Activated naive CD4-positive, alpha-beta T cell treated with anti-CD3 and anti-CD28 coated beads, Interleukin-2, amount 10 ng/mL, durations not matched to agents 7 days and 5 days (primary cell): ENCODE measurements at places on chromosomes 7 and 10.

DNA sequence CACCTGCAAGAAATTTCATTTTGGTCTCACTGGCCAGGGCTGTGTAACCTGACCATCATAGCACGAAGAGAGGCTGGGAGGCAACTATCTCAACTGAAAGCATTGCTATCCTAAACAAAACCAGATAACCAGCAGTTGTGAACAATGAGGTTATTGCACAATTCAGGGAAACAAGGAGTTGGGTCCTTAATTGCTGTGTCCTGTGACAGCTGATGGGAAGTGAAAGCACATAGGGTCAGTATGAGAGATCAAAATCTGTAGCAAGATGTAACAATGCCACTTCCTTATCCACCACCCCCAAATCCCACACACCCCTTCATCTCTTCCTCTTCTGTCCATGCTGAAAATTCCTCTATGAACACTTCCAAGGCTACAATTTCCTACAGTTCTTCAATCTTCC, 80.2 kb downstream of the HTR7 start:
- DNase-seq, result no peak

DNA sequence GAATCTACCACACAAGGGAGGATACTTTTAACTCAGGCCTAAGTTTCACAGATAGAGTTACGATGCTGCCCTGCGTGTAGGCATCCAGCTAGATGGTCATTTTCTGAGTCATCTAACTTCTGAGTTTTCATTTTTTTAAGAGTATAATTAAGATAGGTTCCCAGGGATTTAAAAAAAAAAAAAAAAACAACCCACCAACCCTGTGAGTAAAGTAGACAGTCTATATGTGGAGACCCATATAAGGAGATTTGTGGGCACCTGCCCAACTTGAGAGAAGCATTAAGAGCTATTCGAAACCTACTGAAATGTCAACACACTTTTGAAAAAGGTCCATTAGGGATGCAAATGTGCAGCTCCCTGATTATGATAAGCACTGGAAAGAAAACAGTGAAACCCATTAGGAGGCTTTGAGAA, 257.3 kb downstream of the TRIL start:
- DNase-seq, result no peak

DNA sequence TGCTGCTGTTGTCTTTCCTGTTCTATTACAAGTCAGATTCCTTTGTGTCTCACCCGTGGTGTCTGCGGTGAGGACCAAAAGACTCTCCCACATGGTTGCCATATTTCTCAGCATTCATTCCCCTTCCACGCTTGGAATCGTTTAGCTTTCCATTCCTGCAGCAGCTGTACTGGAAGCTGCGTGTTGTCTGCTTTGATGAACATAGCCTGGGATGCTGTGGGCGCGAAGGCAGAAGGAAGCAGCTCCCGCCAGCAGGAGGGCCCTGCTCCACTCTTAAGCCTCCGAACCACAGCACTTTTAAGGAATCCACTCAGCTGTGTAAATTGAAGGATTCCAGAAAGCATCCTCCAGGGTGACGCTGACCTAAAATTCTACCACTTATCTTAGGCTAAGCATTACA, 303.6 kb upstream of the PITRM1 start:
- DNase-seq, result no peak

DNA sequence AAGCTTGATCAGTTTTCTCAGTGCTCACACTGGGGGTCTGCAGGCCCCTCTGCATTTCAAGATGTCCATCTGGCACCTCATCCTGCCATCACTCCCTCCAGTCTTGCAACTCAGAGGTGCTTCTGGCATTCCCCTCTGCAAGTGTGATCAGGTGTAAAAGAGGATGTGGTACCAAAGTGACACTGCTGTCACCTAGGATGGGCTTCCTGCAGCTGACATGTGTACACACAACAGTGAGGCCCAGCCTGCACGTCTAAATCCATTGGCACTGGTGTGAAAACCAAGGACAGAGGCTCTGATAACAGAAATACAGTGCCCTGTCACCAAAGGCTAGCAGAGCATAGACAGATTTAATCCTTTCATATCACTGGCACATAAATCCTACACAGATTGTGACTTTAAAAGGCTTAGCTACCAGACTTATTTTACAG, 162.5 kb upstream of the CELF2 start:
- no peak for DNase-seq

GRCh38 chr10:114081911-114082583, 38.4 kb downstream of the ADRB1 start:
- no peak for DNase-seq

DNA sequence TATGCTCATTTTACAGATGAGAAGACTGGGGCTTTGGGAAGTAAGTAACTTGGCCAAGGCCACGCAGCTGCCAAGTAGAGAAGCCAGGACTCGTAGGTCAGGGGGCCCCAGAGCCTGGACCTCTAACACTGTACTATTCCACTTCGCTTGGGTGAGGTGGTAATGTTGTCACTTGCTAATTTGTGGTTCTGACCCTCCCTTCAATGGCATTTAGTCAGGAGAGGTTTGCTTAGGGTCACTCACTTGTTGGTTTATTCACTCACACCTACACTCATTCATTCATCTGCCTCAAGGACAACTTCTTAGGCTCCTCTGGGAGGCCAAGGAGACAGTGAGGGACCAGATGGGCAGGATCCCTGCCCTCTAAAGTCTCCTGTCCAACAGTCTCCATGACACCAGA, 21.3 kb downstream of the BTBD16 start:
- no peak for DNase-seq

GRCh38 chr7:155173905-155174304, 103.8 kb downstream of the HTR5A start:
- DNase-seq, result no peak

- no peak for DNase-seq
Observed at GRCh38 chr10:11706895-11707567, 35.2 kb upstream of the ECHDC3 start.

- no peak for DNase-seq
Observed at GRCh38 chr7:95478272-95479037, 7.3 kb upstream of the ASB4 start.

DNA sequence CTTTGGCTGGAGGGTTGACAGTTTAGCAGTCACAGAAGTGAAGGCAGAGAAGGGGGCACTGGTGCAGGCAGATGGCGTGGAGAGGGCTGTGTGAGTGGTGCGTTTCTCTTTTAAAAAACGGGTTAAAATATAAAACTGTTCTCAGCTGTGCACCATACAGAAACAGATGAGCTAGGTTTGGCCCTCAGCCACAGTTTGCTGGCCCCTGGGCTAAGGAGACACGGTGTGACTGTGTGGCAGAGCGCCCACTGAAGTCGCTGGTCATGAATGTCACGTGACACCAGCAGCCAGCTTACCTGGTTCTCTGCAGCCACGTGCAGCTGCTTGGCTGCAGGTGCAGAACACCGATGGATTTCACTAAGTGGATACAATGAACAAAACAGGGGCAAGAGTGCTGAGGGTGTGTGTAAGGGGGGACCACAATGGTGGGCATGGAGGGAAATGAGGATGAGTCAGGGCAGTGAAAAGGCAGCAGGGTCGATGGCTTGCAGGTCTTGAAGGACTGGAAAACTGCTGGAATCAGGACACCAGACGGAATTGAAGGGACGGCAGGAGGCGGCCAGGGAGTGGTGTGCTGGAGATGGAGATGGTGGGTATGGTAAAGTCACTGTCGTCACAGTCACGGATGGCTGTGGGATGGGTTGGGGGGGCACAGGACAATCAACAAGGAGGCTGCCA, 7.4 kb downstream of the ZNF746 start:
- no peak for DNase-seq

- no peak for DNase-seq
Observed at GRCh38 chr10:21095494-21096055, 198.5 kb upstream of the NEBL start.

GRCh38 chr7:132004529-132004928, 448.1 kb upstream of the PODXL start:
- DNase-seq, result no peak

- no peak for DNase-seq
Observed at GRCh38 chr10:96153070-96153469, 23.0 kb downstream of the ZNF518A start.

DNA sequence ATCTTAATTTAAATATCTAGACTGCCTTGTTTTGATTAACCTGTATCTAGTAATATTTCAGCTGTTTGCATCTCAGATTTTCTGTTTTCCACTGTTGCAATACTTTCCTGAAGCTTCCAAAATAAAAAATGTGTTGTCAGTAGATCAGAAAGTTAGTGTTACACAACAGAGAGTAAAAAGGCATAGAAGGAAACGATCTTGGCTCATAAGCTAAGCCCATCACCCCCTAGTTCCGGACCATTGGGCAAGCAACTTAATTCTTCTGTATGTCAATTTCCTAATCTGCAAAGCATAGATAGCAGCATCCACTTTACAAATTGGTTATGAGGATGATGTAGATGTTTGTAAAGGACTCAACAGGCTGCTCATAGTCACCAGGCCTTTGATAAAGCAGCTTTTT, 4.4 kb downstream of the PON3 start:
- no peak for DNase-seq

DNA sequence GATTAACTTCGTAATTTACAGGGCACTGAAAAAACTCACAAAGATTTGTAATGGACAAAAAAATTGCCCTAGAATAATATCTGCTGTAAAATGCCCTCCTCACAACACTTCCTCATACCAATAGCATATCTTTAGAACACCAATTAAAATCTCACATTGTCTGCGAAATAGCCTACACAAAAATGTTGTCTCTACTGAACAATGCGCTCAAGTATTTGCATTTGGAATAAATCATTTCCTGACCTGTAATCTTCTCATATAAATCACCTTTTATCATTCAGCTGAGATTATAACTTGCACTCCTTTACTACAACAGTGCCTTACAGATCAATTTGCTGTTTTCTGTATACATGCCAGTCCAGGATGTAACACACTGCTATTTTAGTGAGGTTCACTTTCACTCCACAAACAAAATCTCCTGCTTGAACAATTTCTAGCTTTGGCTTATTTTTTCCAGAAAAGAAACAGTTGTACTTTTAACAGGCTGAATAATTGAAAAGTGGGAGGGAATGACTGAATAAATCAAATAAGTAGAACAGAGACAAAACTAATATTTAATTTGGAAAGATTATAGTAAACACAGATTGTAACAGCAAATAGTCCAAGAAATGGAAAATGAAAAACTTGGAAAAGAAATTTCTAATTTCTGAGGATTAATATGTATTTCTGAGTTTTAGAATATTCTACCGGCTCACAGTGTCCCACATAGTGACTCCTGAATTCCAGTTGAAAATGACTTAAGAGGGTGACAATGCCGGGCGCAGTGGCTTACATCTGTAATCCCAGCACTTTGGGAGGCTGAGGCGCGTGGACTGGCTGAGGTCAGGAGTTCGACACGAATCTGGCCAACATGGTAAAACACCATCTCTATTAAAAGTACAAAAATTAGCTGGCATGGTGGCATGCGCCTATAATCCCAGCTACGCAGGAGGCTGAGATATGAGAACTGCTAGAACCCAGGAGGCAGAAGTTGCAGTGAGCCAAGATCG, 30.6 kb downstream of the JMJD1C start:
- no peak for DNase-seq

DNA sequence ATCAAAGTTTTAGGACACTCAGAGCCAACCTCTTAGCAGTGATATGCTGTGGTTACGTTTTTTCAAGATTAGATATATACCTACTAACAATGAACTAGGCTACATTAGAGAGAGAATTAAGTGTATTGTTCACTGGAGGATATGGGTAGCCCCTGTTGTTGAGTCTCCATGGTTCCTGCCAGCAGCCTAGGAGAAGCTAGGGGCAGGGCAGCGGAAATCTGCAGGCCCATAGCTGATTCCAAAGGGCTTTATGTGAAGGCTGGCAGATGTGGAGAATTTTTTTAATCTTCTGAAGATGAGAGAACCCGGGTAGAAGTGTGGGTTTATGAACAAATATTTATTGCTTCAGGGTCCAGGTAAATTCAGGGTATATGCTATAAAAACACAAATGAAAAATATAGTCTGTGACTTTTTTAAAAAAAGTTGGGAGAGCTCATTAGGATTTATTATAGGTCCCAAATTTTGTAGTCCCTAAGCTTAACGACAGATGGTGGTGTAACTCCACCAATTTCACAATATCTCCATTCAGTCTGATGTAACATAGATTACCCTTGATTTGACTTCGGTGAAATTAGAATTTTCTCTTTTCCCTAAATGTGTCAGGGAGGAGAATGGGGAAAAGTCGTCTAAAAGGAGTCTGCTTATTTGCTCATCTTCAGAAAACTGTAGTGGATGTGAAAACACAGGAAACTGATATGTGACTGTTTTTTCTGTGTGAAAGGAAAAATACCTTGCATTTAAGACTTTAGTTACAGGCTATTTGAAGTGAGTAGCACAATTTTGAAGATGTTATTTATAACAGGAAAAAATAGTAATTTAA, 163.0 kb upstream of the PPP1R3A start:
- no peak for DNase-seq

DNA sequence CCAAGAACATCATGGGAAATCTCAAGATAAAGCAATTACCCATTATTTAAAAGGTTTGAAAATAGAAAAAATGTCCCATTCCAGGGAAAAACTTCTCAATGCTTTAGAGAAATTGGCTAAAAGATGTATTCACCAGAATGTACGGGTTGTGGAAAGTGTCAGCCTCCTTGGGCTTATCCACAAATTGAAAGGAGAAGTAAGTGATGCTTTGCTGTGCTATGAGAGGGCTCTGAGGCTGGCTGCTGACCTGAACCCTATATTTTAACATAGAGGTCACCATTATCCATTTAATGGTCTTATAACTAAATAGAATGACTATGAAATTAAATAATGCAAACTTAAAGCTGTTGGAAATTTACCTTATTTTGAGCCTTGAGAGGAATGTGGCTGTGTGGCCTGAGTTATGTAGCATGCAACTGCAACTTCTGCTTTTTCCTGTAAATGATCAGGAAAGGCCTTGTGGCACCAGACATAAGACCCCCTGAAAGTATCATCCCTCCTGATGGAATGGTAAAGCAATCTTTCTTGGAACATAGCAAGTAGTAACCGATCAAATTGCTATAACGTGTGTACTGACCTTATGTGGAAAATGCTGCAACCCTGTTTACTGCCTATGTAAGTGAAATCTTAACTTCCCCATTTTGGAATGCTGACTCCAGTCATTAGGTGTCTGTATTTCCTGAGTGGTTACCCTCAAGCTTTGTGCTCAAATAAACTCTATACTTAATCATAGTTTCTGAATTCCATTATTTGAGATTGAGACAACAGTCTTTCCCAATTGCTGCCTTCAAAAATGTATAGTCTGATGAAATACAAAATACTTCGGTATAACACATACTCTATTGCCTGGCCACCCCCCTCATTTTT, 6.9 kb downstream of the IFIT1B start:
- DNase-seq, result no peak

- peak; percentile 71 for DNase-seq
Observed at GRCh38 chr7:150986099-150986512, 4.7 kb upstream of the NOS3 start.

DNA sequence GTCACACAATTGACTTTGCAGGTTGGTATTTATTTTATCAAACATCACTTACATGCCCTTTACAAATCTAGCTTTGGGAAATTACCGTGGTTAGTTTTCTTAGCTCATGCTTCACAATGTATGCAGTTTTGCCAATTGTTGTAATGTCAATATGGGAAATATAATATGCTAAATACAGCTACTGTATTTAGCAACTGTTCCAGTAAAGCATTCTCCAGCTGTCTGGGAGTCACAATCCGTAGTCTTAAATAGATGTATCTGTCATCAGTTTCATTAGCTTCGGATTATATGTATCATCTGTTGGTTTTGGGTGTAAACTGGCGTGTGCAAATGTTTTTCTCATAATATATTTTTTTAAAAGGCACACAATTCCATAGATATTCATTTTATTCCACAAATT, 19.4 kb upstream of the AHR start:
- no peak for DNase-seq

- no peak for DNase-seq
Observed at GRCh38 chr7:99667179-99667578, 12.6 kb downstream of the CYP3A5 start.

- no peak for DNase-seq
Observed at GRCh38 chr10:35959252-35959651, 317.2 kb upstream of the FZD8 start.
